ENCODE measurements at places on chromosomes 4 and X. TPM values are rescaled to one million over a fixed set of nuclear protein-coding genes. Genes with fewer than 3 reads are reported as not detected.
A peak's percentile ranks its signal among the peaks of the same experiment; 100 is the strongest.

The MTMR1 gene
- polyA plus RNA-seq = 31.8 TPM

The SYTL5 gene
- polyA plus RNA-seq = 3.3 TPM

DNA sequence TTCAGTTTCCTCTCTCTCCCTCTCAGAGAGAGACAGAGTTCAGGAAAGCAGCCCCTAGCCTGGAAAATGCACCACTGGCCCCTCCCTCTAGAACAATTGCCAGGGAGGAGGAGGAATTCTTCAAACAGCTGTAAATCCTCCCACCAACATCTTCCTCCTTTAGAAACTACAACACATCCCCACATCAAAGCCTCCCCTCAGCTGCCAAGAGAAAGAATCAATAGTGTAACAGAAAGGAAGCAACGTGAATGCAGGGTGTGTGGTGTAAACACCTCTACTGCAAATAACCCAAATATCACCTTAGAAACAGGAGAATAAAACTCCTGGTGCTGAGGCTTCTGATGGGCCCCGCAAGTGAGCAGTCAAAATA is 249.9 kb upstream of the GATB start:
- DNase-seq = no peak

- no peak for DNase-seq
Observed at GRCh38 chr4:40800064-40800463, 50.3 kb downstream of the NSUN7 start.

GRCh38 chrX:48996969-48997368 is 5.1 kb downstream of the GRIPAP1 start:
- DNase-seq = no peak

The ZGRF1 gene
- polyA plus RNA-seq = 30.3 TPM

DNA sequence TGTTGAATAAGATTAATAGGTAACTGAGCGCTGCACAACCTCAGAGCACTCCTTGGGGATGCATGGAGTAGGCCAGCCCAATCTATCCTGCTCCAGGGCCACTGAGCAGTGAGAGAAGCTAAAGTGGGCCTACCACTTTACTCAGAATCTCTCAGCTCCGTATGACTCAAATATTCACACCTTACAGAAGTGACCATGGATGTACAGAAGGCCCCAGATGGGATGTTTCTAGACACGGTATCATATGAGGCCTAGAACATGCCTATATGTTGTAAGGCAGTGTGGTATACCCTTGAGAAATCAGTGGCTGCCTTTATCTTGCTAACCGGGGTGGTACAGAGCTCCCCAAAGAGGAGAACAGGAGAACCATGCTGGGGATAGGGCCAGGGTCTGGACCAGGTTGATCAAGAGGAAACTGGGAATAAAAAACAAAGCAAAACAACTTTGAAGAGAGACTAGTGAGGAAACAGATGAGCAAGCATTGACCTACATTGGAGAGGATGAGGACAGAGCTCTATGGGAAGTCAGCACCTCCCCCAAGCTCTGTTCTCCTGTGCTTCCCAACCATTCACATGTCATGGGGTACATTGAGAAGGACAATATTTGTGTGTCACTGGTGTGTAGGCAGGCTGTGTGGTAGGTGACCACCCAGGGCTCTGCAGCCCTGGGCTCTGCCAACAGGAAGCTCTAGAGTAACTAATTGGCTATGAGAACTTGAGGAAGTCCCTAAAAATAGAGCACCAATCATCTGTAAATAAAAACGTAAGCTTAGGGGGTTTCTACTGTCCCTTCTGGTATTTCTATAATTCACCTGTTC is 31.4 kb downstream of the HOPX start:
- no peak for DNase-seq

GRCh38 chr4:6216588-6216987 is 16.2 kb upstream of the JAKMIP1 start:
- DNase-seq = no peak

GRCh38 chrX:135168486-135168885 is 2.7 kb downstream of the CT55 start:
- no peak for DNase-seq

GRCh38 chr4:133316909-133317308 is 167.8 kb downstream of the PCDH10 start:
- no peak for DNase-seq

GRCh38 chr4:3192188-3192587 is 56.8 kb upstream of the MSANTD1 start:
- no peak for DNase-seq

The PROM1 gene
- 44.6 TPM for polyA plus RNA-seq

GRCh38 chr4:21845663-21846062 is 102.9 kb downstream of the KCNIP4 start:
- no peak for DNase-seq

GRCh38 chr4:68349279-68349648 is 626 bp downstream of the YTHDC1 start:
- no peak for DNase-seq

GRCh38 chr4:38618505-38618904 is 45.5 kb upstream of the KLF3 start:
- DNase-seq = no peak

DNA sequence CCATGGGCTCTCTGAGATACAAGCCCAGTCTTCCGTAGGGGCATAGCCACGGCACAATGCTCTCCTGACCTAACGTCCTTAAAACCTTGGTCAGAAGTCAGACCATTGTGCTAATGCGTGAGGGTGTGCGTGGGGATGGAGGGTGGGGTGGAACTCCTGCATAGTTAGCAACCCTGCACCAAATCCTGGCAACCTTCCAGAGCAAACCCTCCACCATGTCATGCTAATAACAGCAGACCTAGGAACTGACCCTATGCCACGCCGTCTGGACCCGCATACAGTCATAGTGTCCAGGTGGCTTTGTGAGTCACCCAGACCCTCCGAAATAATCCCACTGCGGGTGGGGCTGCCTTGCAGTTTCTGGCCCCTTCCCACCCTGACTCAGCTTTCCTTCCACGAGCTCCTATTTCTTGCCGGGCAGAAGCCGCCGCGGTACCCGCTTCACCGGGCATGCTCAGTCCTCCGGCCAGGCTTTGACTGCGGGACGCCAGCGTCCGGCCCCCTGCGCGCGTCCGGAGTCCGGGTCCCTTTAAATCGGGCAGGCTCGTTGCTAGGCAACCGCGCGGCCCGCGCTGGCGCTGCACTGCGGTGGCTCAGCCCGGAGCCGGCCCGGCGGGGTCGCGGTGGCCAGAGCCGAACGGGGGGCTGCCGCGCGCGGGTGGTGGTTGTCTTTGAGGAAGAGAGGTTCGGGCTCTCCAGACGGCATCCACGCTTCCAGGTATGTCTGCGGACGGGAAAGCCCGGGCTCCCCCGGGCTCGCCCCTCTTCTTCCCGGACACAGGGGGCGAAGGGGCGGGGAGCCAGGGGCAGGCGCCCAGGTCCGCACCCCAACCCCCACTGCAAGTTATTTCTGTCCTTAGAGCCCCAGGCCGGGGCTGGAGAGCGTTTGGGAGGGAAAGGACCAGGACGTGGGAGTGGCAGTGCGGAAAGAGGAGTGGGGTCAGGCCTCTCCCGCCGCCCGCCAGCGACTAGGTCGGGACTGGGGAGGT is at the start of gene CCDC160:
Gene CCDC160, plus strand, starts transcription at position 557 of the 989 bp plus-strand sequence. CDS start 7,619 bp downstream, outside the sequence.
- peak; percentile 29 for DNase-seq

- no peak for DNase-seq
Observed at GRCh38 chrX:114841051-114841450, 176.4 kb downstream of the IL13RA2 start.

- no peak for DNase-seq
Observed at GRCh38 chr4:87865288-87865687, 32.5 kb downstream of the MEPE start.

The PF4V1 gene
- not detected for polyA plus RNA-seq

The GPR119 gene
- polyA plus RNA-seq = not detected

DNA sequence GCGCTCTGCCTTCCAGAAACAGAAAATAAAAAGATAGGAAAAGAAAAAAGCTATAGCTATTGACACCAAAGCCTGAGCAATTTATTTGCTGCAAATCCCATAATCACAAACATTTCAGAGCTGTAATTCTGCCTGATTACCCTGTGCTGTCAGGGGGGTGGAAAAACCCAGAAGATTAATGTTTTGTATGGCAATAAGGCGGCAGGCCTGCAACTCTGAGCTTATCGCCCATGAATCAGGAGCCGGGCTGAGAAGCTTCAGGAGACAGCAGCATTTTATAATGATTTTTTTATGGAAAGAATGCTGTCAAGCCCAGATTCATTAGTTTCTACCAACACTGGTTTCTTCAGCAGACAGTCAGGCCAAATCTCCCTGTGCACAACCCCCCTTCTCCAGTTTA is 82.6 kb upstream of the TMEM164 start:
- DNase-seq = no peak

The MAGEE2 gene
- 0.70 TPM for polyA plus RNA-seq

DNA sequence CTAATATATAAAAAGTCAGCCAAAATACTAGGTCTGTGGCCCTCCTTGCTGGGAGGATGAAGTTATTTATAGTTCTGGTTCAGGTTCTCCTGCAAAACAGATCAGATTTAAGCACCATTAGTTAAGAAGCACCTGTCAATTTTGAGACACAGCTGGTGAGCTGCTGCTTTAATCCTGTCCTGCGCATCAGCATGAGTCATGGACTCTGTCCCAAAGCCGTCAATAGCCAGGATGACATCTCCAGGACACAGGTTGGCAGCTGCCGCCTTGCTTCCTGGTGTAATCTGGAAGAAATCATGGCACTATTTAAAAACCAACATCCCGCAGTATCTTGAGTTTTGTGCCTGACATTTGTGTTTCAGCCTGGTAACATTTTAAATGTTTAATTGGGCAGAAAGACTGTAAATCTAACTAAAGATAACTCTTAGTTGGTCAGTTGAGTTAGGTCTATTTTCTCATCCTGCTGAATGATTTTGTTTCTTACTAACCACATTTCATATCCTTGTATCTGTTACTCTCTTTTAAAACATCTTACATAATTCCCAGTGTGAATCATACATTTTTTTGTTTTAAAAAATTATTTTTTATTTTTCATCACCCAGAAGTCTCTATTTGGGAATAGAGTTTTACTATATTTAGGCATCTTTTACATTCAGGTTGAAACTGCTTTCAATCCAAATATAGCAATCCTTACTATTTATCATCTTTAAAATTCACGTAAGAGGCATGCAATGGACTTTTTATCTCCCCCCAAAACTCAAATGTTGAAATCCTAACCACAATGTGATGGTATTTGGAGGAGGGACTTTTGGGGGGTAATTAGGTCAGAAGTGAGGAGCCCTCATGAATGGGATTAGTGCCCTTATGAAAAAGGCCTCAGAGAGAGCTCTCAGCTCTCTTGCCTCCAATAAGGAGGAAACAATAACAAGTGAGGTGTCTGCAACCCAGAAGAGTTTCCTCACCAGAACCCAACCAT is 10.1 kb downstream of the PDLIM3 start:
- no peak for DNase-seq

GRCh38 chr4:120718979-120719566 is 203.5 kb downstream of the PRDM5 start:
- DNase-seq = peak; percentile 26

The CFP gene
- 0.85 TPM for polyA plus RNA-seq

DNA sequence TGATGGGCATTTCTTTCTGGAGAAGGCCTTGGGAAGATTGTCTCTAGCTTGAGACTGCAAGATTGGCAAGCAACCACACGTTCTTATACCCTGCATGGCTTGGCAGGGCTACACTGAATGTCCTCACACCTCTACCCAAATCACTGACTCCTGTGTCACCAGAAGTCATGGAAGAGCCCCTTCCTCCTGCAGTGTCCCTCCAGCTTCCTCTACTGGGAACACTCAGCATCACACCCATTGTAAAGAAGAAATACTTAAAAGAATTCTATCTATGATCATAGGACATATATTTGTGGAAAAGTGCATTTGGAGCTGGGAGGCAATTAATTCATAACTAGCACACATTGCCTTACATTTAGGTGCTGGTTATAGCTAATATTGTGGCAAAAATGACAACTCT is 113.1 kb downstream of the CCSER1 start:
- no peak for DNase-seq

- DNase-seq = no peak
Observed at GRCh38 chrX:136910565-136911035, 30.1 kb upstream of the RBMX start.

- no peak for DNase-seq
Observed at GRCh38 chrX:110043506-110043905, 40.6 kb downstream of the TMEM164 start.

DNA sequence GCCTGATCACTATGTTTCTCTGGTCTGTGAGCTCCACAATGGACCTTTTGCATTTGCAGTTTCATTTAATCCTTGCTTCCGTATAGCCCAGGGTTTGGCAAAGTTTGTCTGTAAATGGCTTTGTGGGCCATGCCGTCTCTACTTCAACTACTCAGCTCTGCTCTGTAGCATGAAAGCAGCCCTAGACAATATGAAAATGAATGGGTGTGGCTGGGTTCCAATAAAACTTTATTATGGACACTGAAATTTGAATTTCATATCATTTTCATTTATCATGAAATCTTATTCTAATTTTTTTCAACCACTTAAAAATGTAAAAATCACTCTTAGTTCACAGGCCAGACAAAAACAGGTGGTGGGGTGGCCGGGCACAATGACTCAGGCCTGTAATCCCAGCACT is 41.5 kb downstream of the ACE2 start:
- DNase-seq = no peak

The GPR78 gene
- 1.1 TPM for polyA plus RNA-seq

- DNase-seq = no peak
Observed at GRCh38 chr4:153585026-153585425, 99.1 kb upstream of the TLR2 start.

DNA sequence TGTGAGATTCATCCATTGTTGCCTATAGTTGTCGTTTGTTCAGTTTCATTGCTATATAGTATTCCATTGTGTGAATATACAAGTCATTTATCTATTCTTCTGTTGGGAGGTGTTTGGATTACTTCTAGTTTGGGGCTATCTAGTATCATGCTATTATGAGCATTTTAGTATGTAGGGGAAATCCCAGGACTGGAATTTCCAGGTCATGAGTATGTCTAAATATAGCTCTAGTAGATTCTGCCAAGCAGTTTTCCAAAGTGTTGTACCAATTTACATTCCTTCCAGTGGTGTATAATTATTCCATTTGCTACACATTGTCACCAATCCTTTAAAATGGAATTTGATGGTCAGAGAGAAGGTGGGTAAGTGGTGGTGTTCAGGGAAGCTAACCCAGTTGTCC is 30.1 kb downstream of the EGFL6 start:
- no peak for DNase-seq

GRCh38 chr4:152531479-152531878 is 4.4 kb downstream of the FBXW7 start:
- DNase-seq = no peak

All from left kidney (tissue), 8 donors.